ENCODE measurements at places on chromosomes 16 and 17. TPM values are rescaled to one million over a fixed set of nuclear protein-coding genes. Genes with fewer than 3 reads are reported as not detected.

Gene IL34
- total RNA-seq = 0.63 TPM

Gene DPEP3
- total RNA-seq = not detected

Gene TMEM220
- total RNA-seq = 1.8 TPM

Gene KDM6B
- total RNA-seq = 3.5 TPM

Gene CNGB1
- not detected for total RNA-seq

Gene PIK3R5
- total RNA-seq = not detected

Gene UNC119
- 20.6 TPM for total RNA-seq

Gene HOXB5
- total RNA-seq = 0.09 TPM

Gene BCKDK
- 15.0 TPM for total RNA-seq

Gene FOXF1
- total RNA-seq = 0.66 TPM

Gene SLC9A5
- 0.81 TPM for total RNA-seq

Gene CES1
- total RNA-seq = not detected

Gene KRT28
- total RNA-seq = not detected

Gene FOXJ1
- not detected for total RNA-seq

Gene TIMP2
- 31.5 TPM for total RNA-seq

Gene ATP2C2
- not detected for total RNA-seq

Gene MYO1C
- total RNA-seq = 155 TPM

Gene PIRT
- not detected for total RNA-seq

Gene EVI2A
- 0.94 TPM for total RNA-seq

Gene CSH1
- total RNA-seq = not detected

Gene DBNDD1
- 9.5 TPM for total RNA-seq

Gene ST6GALNAC2
- not detected for total RNA-seq

Gene PPP1R27
- total RNA-seq = not detected

Gene TBC1D3E
- total RNA-seq = not detected

Gene ZFP90
- total RNA-seq = 18.2 TPM

Gene PDXDC1
- total RNA-seq = 63.2 TPM

Gene ODAD4
- total RNA-seq = 0.18 TPM

Gene KRTAP4-5
- not detected for total RNA-seq

Gene P2RX5
- 0.18 TPM for total RNA-seq

Gene TMEM114
- not detected for total RNA-seq

Gene CHD9NB
- 1.8 TPM for total RNA-seq

All from endothelial cell of coronary artery (primary cell).